Fibroblast of lung (primary cell): ENCODE measurements at places on chromosomes 5 and 9.

GRCh38 chr9:89536145-89536574, 38.2 kb upstream of the SEMA4D start:
- H3K27ac ChIP-seq: no peak overlapping the region
- H3K4me1 ChIP-seq: no peaks in the 10 kb centered on the region
- no peak for DNase-seq
- no peaks in the 10 kb centered on the region for H3K27me3 ChIP-seq
- no peak overlapping the region for H3K4me3 ChIP-seq
- H3K36me3 ChIP-seq: no peaks in the 10 kb centered on the region

- no peak overlapping the region for H3K27ac ChIP-seq
- H3K36me3 ChIP-seq: no peaks in the 10 kb centered on the region
- no peaks in the 10 kb centered on the region for H3K27me3 ChIP-seq
- no peaks in the 10 kb centered on the region for H3K4me1 ChIP-seq
- H3K4me3 ChIP-seq: no peak overlapping the region
Observed at GRCh38 chr5:42760426-42760825, 3.8 kb downstream of the CCDC152 start.

DNA sequence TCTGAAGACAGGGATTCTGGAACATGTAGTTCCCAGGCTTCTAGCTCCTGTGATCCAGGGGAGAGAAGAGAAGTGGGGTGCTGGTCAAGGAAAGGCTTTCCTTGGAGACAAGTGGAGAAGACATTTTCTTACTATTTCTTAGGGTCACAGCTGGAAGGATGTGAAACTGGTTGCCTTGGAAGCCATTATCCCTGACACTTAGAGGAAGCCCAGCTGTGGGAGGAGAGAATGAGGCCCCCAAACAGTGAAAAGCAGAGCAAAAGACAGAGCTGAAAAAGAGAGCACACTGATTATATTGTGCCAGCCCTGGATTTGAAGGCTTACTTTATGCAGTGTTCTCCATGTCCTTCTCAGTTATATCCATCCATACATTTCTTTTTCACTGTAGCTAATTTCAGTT, 17.5 kb upstream of the SHB start:
- H3K27me3 ChIP-seq: no peaks in the 10 kb centered on the region
- H3K27ac ChIP-seq: no peak overlapping the region
- no peaks in the 10 kb centered on the region for H3K36me3 ChIP-seq
- no peak for DNase-seq
- no peaks in the 10 kb centered on the region for H3K4me1 ChIP-seq
- no peak overlapping the region for H3K4me3 ChIP-seq

- H3K4me1 ChIP-seq: peaks cover 2% of the 10 kb centered on the region
- no peak overlapping the region for H3K27ac ChIP-seq
- H3K27me3 ChIP-seq: no peaks in the 10 kb centered on the region
- no peak overlapping the region for H3K4me3 ChIP-seq
- no peak for DNase-seq
Observed at GRCh38 chr5:33684496-33685159, 207.2 kb downstream of the ADAMTS12 start.

DNA sequence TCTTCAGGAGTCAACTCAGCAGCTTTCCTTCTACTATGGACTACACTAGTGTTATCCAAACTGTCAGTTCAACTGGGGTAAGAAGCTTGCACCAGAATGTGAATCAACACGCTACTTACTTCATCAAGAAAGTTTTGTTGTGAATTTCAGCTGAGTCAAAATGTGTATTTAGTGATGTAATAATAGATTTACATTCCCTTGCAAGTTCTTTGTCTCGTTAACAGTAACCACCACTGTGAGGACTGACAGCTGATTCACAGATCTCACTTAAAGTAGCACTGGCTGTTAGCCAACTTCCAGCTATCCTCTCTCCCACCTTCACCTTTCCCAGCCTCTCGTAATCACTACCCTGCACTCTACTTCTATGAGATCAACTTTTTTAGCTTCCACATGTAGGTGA, 445.3 kb downstream of the NTRK2 start:
- H3K36me3 ChIP-seq: no peaks in the 10 kb centered on the region
- no peaks in the 10 kb centered on the region for H3K4me1 ChIP-seq
- no peak overlapping the region for H3K27ac ChIP-seq

DNA sequence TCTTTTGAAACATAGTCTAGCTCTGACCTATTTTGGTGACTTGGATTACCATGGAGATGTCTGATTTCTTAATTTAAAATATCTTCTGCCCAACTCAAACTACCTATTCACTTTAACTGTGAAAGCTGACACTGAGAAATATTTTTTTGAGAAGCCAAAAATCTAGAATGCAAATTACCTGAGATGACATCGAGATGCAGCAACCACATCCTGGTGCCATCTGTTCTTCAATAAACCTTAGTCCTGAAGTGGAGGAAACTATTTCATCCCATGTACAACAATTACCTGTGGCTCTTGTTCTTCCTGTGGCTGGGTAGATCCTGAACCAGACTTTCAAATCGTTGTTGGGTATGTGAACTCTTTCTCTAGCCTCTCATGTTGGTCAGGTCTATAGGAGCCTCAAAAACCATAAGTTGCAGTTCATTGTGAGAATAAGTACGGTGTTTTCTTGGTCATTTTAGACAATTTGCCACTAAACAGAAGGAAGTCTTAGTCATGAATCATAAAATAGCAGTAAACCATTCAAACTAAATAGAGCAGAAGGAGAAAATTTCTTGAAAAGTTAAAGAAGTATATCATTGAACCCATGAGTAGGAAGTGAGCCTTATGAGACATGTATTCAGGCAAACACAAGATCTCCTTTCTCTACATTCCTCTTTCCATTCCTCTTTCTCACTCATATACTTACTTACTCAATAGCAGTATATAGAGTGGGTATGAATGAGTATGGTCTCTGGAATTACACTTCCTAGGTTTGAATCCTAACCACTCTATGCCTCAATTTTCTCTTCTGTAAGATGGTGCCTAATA, 176.0 kb downstream of the HMHB1 start:
- H3K27me3 ChIP-seq: no peaks in the 10 kb centered on the region
- no peak overlapping the region for H3K4me3 ChIP-seq
- DNase-seq: peak; percentile 20
- peaks cover 15% of the 10 kb centered on the region for H3K4me1 ChIP-seq
- no peak overlapping the region for H3K27ac ChIP-seq

GRCh38 chr5:93280518-93280917, 300.5 kb downstream of the NR2F1-AS1 start:
- no peaks in the 10 kb centered on the region for H3K36me3 ChIP-seq
- no peaks in the 10 kb centered on the region for H3K27me3 ChIP-seq
- H3K27ac ChIP-seq: no peak overlapping the region
- no peak overlapping the region for H3K4me3 ChIP-seq

DNA sequence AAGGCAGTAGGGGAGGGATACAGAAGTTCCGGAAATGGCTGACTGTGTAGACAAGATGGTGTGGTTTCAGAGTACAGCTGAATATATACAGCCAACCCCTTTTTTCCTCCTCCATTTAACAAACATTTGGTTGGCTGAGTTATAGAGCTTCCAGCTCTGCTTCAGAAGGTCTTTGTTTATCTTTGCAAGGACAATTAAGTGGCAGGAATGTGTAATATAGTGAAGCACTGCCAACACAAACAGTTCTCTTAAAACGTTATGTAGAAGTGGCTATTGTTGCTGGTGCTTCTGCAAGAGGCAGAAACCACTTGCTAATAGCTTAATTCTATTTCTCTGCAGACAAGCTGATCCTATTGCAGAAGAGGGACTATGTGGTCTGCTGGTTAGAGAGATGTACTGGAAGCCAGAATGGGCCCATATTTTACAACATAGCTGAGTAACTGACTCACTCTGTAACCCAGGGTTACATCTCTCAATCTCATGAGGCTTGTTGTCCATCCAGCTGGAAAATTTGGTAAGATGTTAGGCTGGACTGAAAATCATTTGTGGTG, 62.7 kb upstream of the OSMR start:
- H3K4me3 ChIP-seq: no peak overlapping the region
- peak overlapping the region; percentile 73 for H3K27ac ChIP-seq
- H3K27me3 ChIP-seq: no peaks in the 10 kb centered on the region
- peaks cover 26% of the 10 kb centered on the region for H3K4me1 ChIP-seq

- H3K36me3 ChIP-seq: no peaks in the 10 kb centered on the region
- H3K27ac ChIP-seq: no peak overlapping the region
- no peak overlapping the region for H3K4me3 ChIP-seq
- H3K4me1 ChIP-seq: peaks cover 4% of the 10 kb centered on the region
- H3K27me3 ChIP-seq: no peaks in the 10 kb centered on the region
Observed at GRCh38 chr5:54021431-54022164, 288.8 kb downstream of the ARL15 start.

DNA sequence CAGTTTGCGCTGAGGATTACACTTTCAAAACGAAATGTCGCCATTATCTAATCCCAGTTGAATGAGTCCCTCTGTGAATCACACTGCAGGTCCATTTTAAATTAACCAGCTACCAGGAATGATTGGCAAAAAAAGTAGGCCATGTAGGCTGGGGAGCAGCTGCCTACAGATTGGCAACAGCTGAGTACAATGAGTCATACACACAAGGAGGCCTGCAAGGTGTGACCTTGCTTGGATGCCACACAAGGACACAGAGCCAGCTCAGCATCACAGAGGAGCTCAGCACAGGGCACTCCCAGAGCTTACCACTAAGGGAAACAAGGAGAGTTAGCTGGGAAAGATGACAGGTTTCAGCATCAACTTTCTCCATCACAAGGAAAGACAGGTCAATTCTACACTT, 12.9 kb downstream of the HAVCR1 start:
- H3K4me1 ChIP-seq: no peaks in the 10 kb centered on the region
- H3K27me3 ChIP-seq: no peaks in the 10 kb centered on the region
- no peaks in the 10 kb centered on the region for H3K36me3 ChIP-seq
- peak; percentile 37 for DNase-seq
- H3K27ac ChIP-seq: no peak overlapping the region

- DNase-seq: peak; percentile 84
- H3K4me3 ChIP-seq: no peak overlapping the region
- H3K27ac ChIP-seq: peak overlapping the region; percentile 69
- H3K36me3 ChIP-seq: no peaks in the 10 kb centered on the region
Observed at GRCh38 chr5:137142764-137143605, 356.1 kb downstream of the SPOCK1 start.

DNA sequence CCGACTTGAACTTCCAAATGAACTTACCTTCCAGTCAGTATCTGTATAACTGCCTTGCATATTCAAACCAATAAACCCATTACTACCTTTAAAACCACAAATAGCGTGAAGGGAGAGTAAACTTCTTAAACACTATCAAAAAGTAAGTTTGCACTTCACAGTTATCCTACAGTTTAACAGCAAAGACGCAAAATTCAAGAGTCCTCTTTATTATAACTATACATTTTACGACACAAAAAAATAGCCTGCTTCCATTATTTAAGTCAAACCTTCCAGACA, 1.8 kb downstream of the PTBP3 start:
- no peak overlapping the region for H3K27ac ChIP-seq
- peak overlapping the region; percentile 80 for H3K4me3 ChIP-seq
- H3K27me3 ChIP-seq: no peaks in the 10 kb centered on the region
- no peaks in the 10 kb centered on the region for H3K4me1 ChIP-seq
- no peak for DNase-seq

DNA sequence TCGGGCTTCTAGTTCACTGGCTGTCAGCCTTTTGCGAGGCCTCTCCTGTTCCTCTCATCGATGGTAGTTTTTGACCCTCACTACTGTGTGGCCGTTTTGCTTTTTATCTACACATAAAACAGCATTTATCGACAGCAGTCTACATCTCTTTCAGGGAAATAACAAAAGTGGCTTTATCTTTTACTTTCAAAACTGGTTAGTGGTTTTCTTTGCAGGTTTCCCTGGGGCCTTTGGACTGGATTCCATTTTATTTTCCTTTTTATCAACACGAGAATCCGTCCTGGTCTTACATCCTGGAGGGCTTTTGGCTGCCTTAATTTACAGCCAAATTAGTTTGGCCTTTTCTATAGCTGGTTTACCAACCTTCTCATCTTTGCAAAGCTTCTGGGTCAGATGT, 793 bp upstream of the PKD2L2 start:
- H3K36me3 ChIP-seq: no peaks in the 10 kb centered on the region
- H3K4me3 ChIP-seq: peak overlapping the region; percentile 40
- no peaks in the 10 kb centered on the region for H3K4me1 ChIP-seq
- H3K27me3 ChIP-seq: no peaks in the 10 kb centered on the region

DNA sequence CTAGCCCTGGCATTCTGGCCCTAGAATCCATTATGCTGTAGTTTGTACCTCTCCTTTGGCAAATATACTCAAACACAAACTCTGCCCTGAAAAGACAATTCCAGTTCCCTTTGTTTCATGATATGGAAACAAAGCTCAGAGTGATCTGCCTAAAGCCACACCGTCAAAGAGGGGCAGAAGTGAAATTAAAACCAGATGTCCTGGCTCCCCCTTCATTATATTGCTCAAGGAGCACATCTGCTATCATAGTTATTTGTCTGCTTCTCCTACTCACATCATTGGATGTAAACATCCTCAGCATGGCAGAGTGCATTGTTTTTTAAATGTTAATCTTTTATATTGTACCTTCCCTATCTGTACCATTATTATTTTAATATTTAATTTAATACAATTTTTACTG, 266.7 kb upstream of the SMARCA2 start:
- no peaks in the 10 kb centered on the region for H3K36me3 ChIP-seq
- H3K4me1 ChIP-seq: no peaks in the 10 kb centered on the region
- no peak overlapping the region for H3K27ac ChIP-seq
- no peak for DNase-seq
- H3K4me3 ChIP-seq: no peak overlapping the region
- no peaks in the 10 kb centered on the region for H3K27me3 ChIP-seq

- DNase-seq: no peak
- no peak overlapping the region for H3K27ac ChIP-seq
- no peaks in the 10 kb centered on the region for H3K4me1 ChIP-seq
- no peak overlapping the region for H3K4me3 ChIP-seq
Observed at GRCh38 chr5:138929571-138929955, 54.4 kb upstream of the LRRTM2 start.

DNA sequence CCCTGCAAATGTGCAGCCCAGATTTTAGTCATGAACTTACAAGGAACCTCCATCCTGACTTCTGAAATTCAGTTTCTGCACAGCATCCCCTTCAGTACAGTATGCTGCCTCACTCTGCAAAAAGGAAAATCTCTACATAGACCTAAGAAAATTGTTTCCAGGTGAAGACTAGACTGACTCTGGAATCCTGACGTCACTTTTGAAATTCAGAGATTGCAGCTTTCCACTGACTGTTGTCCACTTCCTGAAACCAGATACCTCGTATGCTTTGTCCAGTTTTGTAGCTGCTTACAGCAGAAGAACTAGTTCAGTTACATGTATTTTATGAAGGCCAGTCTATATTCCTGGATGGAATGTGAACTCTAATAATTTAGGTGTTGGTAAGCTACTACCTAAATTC, 629.3 kb upstream of the ST8SIA4 start:
- H3K36me3 ChIP-seq: no peaks in the 10 kb centered on the region
- peak; percentile 2 for DNase-seq
- no peaks in the 10 kb centered on the region for H3K4me1 ChIP-seq
- H3K27me3 ChIP-seq: no peaks in the 10 kb centered on the region

DNA sequence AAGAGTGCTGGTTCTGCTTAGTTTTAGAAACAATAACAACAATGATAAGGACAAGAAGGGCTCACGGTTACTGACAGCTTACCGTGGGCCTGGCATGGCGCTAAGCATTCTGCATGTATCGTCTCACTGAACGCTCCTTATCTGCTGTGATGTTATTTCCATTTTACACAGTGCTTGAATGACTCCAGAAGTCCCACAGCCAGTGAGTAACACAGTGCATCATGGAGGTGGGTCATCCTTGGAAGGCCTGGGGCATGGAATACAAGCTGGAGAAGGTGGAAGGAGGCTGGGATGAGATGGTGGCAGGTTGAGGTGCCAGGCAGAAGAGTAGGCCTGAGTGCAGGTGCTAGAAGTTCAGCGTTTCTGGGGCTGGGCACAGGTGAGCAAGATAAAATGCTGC, 36.5 kb upstream of the FAT2 start:
- H3K36me3 ChIP-seq: no peaks in the 10 kb centered on the region
- H3K4me3 ChIP-seq: no peak overlapping the region
- H3K4me1 ChIP-seq: no peaks in the 10 kb centered on the region
- H3K27me3 ChIP-seq: no peaks in the 10 kb centered on the region
